ENCODE measurements at places on chromosomes 3 and 15. TPM values are rescaled to one million over a fixed set of nuclear protein-coding genes. Genes with fewer than 3 reads are reported as not detected.

P4HTM gene
- 39.1 TPM for total RNA-seq

- no peak for DNase-seq
Measured at GRCh38 chr3:194135516-194135805, 487 bp upstream of the HES1 start.

DNA sequence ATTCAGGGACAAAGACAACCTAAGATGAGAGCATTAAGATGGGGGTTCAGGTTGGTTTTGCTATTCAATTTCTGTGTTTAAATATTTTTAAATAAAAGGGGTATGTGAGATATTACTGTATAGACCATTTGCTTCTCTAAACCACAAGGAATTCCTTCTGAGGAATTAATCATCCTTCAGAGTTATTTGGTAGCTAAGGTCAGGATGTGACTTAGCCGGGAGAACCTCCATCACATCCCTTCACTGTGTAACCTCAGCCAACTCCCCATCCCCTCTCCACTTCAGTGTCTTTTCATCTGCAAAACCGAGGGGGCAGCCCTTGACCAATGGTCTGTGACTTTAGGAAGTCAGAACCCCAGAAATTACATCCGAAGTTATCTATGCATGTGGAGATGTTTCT, 48.7 kb upstream of the SKOR1 start:
- no peak for DNase-seq

- no peak for DNase-seq
Measured at GRCh38 chr3:8972639-8973038, 9.4 kb upstream of the RAD18 start.

DNA sequence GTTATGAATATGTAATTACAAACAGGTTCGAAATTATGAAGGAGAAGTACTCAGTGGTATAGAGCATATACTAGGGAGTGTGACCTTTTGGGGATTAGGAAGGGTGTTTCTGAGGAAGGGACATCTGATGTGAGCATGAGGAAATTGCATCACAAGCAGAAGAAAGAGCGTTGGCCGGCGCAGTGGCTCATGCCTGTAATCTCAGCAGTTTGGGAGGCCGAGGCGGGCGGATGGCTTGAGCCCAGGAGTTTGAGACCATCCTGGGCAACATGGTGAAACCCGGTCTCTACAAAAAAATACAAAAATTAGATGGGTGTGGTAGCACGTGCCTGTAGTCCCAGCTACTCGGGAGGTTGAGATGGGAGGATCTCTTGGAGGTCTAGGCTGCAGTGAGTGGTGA, 6.9 kb downstream of the CMTM7 start:
- DNase-seq = no peak

DNA sequence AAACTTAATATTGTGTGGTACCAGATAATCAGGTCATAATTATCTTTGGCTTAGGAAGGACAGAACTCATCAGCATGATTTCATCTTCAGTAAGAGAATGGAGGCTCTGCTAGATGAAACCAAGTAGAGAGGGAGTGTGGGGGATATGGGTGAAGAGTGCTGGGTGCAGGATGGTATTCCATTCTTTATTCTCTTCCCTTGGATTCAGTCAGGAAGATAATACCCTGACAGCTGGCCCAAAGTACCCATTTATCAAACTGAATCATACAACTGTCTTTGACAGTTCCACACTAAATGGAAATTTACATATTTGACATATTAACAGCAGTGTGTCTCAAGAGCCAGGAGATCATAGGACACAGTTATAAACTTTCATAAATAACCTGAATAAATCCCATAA, 44.7 kb downstream of the GOLIM4 start:
- DNase-seq = no peak

SKIL gene
- 33.2 TPM for total RNA-seq

DNA sequence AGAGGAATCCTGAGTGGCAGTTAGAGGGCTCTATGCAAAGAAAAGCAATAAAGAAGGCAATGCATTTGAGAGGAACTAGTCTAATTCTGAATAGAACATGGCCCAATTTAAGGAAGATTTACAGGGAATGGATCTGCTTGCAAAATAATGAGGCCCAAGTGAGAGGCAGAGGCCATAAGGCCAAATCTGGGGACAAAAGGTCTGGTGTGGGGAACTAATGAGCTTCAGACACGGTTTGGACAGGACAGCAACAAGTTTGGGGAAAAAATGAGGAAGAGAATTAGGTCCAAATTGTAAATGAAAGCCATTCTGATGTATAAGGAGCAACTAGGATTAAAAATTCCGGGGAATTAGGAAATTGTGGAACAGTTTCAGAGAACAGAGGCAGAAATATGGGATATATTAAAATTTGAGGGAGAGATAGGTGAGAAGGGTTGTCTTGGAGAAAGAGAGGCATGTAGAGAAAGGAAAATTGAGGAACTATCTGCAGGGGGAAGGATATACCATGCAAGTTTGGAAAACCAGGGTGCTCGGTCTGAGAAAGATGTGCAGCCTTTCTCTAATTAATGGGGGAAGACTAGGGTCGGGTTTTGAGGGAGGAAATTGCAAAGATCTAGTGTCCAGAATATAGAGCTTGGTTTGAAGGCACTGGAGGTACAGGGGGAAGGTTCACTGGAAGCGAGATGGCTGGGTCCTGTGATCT, 73.8 kb downstream of the RBPMS2 start:
- DNase-seq = no peak

DNA sequence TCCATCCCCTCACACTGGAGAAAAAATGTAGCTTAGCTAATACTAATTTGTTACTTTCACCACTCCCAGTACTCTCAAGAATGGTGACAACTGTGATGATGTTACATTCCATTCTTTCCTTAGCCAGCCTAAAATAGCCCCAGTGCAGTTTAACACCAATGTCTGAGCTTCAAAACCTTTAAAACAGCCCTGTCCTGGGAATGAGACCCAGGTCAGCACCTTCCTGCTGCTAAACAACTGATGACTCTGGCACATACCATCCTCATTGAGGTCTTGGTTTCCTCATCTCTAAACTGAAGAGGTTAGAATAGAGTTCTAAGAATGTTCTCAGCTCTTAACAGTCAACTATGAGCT, 3.8 kb downstream of the SCAMP2 start:
- DNase-seq = no peak

DNA sequence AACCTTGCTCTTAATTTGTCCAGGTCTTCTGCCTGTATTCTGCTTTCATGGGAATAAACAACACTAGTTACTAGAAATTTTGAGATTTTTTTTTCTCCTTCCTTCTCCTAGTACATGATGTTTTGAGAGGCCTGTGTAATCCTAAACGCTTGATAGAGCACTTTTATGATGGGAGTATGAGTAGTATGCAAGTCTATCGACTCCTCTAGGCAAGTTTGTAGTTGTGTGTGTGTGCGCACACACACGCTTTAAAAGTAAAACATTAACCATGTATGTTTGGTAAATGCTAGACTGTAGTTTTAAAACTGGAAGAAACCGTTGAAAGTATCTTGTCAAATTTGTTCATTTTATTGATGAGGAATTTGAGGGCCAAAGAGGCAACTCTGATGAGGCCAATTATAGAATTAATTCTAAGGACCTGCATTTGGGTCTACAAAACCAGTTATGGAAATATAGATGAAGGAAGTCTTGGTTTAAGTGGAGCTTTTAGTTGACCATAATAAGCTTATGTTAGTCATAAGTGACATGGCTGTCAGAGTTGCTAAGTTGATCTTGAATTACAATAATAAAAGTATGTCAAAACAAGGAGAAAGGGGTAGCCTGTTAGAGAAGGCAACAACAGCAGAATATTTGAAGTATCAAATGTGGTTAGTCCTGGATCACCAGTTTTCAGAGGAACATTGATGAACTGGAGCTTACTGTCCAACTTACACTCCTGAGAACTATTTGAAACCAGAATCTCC, 47.1 kb downstream of the AKAP13 start:
- no peak for DNase-seq

RARB gene
- not detected for total RNA-seq

RNF13 gene
- 33.5 TPM for total RNA-seq

- DNase-seq = no peak
Measured at GRCh38 chr3:48088056-48088748, 72.0 kb upstream of the MAP4 start.

GRCh38 chr15:63945838-63946298, 100.4 kb downstream of the DAPK2 start:
- DNase-seq = peak; percentile 7

DNA sequence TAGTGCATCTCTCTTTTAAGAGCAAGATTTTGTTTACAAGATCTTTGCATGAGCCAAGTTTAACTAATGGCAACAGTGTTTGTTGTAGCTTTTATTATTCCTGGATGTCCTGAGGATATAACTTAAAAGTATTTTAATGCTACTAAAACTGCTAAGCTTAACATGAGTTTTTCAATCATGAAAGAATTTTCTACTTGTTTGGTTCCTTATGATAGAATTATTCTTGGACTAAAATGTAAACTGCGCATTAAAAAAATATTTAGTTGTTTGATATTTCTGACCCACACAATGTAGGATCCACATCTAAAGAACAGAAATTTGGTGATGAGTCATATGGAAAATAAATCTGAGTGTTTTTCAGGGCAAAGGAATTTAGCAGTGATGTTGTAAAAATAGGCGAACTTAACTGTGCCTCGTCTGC, 70.8 kb downstream of the RAP2B start:
- no peak for DNase-seq

DZIP1L gene
- 0.16 TPM for total RNA-seq

GRCh38 chr15:57919754-57920153, 145.8 kb downstream of the ALDH1A2 start:
- no peak for DNase-seq

DNA sequence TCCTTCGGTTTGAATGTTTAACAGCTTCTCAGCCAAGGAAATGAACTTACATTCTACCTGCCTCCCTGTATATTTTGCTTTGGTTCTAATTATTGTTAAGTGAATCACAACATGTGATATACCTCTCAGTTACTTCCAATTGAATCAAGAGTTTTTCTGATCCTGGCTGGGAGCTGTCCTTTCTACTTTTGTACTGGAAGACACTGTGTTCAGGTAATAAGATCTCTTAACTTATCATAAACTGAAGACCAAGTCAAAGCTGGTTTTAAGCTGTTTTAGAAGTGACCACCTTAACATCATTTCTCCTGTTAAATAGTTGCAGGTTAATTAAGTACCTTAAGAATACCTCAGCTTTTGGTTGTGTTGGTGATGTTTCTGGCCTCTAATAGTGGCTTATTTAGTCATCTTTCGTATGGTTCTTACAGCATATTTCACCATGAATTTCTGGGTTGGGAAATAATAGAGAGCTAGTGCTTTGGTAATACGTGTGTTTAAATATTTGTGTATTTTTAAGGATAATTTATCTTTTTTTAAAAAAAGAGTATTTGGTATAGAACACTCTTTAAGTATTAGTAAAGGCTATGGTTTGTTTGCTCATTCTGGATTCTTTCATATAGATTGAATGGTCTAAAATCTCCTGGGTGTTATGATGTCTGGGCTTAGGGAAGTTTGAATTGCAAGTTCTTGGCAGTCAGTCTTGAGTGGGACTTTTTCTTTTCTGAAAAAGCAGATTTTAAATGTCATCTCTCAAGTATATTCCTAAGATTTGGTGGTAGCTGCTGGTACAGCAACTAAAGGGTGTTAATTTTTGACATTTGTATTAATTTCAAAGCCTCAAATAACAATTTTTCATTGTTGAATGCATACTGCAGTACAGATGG, 1.6 kb downstream of the RAB8B start:
- DNase-seq = no peak

DNA sequence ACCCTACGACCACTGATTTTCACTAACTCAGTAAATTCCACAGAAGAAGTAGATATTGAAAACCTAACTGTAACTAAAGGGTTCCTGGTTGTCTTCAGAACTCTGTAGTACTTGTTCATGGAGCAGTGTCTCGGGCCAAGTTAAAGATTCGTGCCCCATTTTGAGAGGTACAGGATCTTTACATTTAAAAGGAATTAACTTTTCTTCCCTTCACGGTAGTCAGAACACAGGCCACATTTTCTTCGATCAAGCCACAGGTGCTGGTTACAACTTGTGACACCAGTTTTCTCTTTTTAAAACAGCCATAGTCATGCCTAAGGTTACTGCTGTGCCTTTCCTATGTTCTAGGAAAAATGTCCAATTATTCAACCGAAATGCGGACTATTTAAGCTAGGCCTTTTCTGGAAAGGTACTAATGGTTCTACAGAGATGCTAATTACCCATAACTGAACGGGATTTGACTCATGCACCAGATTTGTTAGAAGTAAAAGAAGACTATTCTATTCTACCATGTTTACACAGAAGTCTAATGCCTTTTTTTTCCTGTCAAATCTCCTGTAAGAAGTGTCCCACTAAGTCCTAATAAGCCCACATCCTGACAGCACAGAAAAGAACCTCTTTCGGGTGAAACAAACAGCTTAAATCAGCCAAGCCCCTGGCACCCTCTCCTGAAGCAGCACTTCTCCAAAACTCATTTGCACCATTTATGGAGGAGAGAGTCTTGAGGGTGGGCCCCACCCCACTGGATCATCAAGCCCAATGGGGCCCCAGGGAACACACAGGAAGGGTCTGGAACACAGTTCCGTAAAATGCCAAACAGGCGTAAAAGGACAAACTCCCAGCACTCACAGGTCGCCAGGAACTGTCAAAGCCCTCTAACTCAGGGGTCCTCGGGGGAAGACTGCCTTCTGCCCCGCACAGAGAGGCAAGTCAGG, 1.9 kb downstream of the LRIG1 start:
- no peak for DNase-seq

SMCO1 gene
- total RNA-seq = not detected

GRCh38 chr3:64928683-64929082, 240.9 kb upstream of the ADAMTS9 start:
- no peak for DNase-seq

ATP8B4 gene
- total RNA-seq = 75.3 TPM

DNA sequence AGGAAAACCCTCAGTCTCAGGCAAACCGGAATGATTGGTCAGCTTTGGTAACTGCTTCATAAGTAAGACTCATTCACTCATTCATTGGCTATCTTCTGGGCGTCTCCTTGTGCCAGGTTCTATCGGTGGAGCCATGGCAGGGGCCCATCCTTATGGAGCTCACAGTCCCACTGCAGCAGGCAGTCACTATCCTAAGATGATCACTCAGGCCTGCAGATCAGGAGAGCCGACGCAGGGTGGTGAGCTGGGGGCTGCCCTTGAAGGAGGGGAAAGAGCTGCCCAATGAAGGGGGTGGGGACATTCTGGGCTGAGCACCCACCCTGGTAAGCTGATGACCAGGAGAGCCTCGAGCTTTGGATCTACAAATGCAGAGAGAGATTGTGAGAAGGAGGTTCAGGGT, 20.5 kb upstream of the FGD5 start:
- no peak for DNase-seq

GRCh38 chr3:99825004-99825640, 7.5 kb downstream of the CMSS1 start:
- DNase-seq = no peak

DNA sequence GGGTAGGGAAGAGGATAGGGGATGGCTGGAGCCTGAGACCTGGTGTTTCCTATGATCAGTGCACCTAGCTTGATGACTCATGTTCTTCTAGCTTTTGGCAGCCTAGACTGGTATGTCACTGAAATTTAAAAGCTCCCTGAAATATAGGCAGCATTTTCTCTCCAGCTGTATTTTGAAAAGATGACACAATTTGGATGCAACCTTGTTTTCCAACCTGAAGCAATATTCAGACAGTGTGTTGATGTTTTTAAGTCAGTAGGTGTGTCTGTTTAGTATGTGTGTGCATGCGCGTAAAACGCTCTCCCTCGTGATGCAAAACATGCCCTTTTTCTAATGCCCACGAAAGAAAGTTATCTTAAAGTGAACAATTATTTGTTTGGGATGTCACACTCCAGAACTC, 58.5 kb downstream of the RPL22L1 start:
- no peak for DNase-seq

All from activated T-helper 2 cell treated with anti-CD3 and anti-CD28 coated beads, Interferon-gamma antibody, Interleukin-2, Interleukin-4, amounts not matched to agents 10 μg/mL and 5 μg/mL and 100 μg/mL, durations not matched to agents 14 hours and 24 hours and 36 hours (primary cell).